NCI-H146 (cell line): ENCODE measurements at places on chromosomes 11 and 22.

- DNase-seq = no peak
These were observed 82.9 kb downstream of the CCDC34 start for GRCh38 chr11:27280140-27280539.

GRCh38 chr22:16932577-16932976, 75.4 kb downstream of the GAB4 start:
- DNase-seq = no peak

DNA sequence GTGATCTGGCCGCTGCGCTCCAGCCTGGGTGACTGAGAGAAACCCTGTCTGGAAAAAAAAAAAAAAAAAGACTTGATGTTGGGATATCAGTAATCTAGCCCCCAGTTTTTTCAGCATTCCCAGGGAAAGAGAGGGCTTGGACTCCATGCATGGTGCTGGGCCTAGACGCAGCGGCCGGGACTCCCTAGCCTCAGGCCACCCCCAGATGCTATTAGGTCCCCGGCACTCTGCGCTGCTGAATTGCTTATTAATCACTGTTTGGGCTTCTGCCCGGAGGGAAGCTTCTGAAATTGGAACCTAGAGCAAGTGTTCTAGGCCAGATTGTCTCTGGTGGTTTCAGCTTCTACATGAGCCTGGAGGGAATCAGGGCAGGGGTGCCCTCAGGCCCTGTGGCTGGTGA, 39.0 kb downstream of the SLCO2B1 start:
- DNase-seq = no peak

- DNase-seq = no peak
These were observed 1127.1 kb upstream of the CNTN5 start for GRCh38 chr11:97893612-97894011.

GRCh38 chr11:60428517-60428916, 855 bp upstream of the MS4A5 start:
- no peak for DNase-seq

DNA sequence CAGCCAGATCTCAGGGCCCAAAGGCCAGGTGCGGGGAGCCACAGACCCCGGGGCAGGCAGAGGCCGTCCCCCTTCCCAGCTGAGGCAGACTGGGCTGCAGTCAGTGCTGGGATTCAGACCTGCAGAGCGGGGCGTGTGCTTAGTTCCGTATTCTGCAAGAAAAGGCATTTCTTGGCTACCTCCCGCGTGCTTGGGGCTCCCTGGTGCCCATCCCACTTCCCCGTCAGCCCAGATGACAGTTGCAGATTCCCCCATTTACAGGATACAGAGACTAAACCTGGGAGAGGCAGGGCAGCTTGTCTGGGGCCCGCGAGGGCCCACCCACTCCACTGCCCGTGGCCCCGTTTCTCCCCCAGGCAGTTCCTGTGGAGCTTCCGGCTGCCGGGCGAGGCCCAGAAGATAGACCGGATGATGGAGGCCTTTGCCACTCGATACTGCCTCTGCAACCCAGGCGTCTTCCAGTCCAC, 18.3 kb downstream of the CYTH4 start:
- no peak for DNase-seq
